ENCODE measurements at places on chromosomes 3 and 15.

GRCh38 chr3:30352410-30353318, 253.7 kb upstream of the TGFBR2 start:
- peak; percentile 82 for DNase-seq

DNA sequence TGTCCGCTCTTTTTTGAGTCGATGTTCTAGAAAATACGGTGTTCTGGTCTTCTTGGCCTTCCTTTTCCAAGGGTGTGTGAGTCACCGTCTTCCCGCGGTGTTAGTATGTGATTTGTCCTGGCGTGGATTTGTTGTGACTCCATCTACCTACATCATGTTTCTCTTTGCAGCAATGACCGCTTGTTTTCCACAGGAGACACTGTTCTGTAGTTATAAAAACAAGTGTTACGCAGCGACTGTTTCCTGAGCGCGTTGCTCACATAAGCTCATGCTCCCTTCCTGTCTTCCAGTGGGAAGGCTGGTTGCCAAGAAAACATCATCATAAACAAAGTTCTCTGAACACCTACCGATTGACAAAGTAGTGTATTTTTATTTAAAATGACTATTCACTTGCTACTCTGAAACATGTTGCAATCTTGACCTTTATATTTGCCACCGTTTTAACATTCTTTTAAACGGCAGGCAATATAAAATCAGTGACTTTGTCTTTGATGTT, 19.0 kb downstream of the USP13 start:
- DNase-seq = no peak

DNA sequence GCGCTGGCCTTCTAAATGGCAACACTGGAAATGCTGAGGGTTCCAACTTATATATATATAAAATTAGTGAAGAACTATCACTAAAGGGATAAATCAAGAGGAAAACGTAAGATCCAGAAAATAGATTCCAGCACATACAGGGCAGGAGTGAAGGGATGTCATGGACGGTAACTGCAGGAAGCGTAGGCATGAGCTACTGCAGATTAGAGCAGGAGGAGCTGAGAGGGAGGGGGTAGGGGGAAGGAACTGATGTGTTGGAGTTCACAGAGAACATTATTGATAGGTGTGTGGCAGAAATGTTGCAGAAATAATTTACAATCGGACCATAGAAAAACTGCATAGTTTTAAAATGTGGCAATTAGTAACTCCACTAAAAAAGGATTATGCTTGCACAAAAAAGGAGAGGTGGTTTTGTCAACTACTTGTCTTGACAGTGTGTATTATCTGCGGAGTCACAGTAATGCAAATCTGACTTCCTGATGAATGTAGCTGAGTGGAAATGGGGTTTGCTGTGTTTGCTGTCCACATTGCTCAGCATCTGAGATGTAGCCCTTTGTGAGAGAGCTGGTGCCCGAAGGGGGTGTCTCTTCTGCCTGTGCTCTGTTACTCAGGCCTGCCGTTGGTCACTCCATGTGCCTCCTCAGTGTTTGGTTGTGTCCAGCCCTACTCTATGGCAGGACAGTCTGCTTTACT, 61.2 kb downstream of the PAK2 start:
- no peak for DNase-seq

GRCh38 chr15:56820333-56820732, 87.0 kb upstream of the ZNF280D start:
- no peak for DNase-seq

GRCh38 chr3:134927599-134927998, 132.5 kb downstream of the EPHB1 start:
- DNase-seq = no peak

GRCh38 chr15:83053151-83053550, 13.9 kb downstream of the BTBD1 start:
- no peak for DNase-seq

DNA sequence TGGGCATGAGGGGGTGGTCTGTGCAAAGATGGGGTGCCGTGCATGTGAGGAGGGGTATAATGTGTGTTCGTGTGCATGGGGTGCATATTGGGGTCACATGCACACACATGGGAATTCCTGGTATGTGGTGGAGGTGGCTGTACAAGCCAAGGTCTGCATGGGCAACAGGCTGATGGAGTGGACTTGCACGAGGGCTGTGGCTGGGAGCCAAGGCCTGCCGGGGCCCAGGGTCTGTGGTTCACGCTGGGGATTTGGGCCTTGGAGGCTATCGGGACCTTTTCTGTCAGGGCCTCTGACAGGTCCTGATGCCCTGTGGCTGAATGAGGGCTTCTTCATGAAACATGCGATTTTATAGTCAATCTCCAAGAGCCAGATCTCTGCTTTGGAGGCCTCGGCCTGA, 9.8 kb upstream of the PLXND1 start:
- no peak for DNase-seq

- DNase-seq = peak; percentile 75
Observed at GRCh38 chr3:18423401-18424212, 1.5 kb downstream of the SATB1 start.

DNA sequence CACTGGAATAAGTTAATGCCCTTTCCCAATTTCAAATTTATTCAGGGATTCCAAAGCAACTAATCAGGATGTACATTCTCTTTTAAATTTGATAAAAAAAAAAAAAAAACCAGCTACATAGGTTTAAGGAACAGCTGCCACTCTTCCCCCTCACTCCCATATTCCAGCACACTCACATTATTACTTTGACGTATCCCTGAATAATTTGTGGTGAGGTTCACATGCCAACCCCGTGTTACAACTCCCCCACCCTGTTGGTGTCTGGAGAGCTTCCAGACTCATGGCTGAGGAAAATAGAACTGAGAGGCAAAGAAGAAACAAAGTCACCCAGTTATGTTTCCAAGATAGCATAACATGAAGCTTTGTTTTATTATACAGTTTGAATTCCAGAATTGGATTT, 300.5 kb upstream of the MME start:
- DNase-seq = no peak
